ENCODE measurements at places on chromosomes 7 and 10.

GRCh38 chr7:131249003-131249402 is 78.7 kb upstream of the MKLN1 start:
- no peak for DNase-seq

- DNase-seq = no peak
Measured at GRCh38 chr7:128014811-128015210, 16.4 kb downstream of the LRRC4 start.

DNA sequence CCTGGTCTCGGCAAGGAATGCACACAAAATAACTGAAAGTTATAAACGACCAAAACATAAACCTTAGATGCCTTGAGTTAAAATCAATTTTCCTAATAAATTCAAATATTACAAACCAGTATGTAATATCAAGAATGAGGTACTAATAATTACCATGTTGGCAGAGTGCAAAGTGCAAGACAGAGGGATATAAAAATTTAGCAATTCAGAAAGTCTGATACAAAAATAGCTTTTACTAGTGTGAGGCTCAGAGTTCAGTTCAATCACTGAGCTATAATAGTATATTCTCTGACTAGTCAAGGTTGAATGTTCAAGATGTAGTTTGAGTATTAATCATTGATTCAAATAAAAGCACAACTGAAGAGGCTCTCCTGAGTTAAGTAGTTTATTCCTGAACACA is 4.8 kb upstream of the AUTS2 start:
- DNase-seq = no peak

- no peak for DNase-seq
Measured at GRCh38 chr10:10797513-10797912, 220.2 kb upstream of the CELF2 start.

DNA sequence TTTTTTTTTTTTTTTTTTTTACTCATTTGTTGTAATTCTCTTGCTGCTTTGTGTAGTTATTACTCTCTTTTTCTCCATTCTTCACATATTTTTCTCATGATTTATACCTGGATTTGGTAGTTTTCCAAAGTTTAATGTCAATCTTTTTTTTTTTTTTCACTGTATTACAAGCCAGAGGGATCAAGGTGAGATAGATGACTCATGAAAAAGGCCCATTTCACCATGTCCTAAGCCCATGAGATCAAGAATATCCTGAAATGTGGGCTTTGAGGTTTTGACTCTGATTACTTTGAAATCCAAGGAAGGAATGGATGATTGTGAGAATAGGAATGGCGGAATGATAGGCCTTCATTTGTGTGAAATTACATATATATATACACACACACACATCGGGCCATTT is 31.1 kb downstream of the TAX1BP1 start:
- DNase-seq = no peak

DNA sequence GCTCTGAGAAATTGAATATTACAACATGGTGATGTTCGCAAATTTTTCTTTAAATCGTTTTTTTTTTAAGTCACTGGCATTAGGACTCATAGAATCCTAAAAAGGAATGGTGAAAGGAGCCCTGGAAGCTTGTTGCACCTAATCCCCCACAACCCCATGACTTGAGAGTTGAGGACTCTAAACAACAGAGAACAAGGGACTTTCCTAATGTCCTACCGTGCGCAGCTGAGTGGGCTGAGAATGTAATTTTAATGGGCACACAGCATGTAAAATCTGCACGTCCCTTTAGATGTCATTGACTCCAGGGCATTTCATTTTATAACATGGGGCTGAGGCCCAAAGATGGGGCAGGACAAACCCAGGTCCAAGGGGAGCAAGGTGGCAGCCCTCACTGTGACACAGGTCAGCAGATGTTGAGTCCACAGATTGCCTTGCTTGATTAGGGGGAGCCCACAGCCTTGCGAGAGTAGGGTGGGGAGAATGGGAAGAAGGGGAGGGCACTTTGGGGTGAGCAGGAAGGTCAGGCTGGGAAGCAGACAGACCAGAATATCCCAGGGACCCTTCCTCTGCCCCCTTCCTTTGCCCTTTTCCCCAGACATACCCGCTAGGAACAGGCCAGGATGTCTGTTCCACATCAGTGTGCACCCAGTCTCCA is 208.4 kb upstream of the ZMIZ1 start:
- no peak for DNase-seq

- no peak for DNase-seq
Measured at GRCh38 chr10:94268652-94269051, 94.1 kb downstream of the NOC3L start.

DNA sequence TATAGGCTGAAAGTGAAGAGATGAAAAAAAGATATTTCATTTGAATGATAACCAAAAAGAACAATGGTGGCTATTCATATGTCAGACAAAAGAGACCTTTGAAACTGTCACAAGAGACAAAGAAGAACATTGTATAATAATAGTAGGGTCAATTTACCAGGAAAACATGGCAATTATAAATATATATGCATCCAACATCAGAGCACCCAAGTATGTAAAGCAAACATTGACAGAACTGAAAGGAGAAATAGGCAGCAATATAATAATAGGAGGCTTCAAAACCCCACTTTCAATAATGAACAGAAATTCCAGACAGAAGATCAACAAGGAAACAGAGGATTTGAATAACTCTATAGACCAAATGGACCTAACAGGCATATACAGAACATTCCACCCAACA is 876.2 kb downstream of the GRID1 start:
- no peak for DNase-seq

GRCh38 chr10:111087331-111087756 is 10.5 kb downstream of the ADRA2A start:
- DNase-seq = no peak
